ENCODE measurements at places on chromosomes 7 and 10.

DNA sequence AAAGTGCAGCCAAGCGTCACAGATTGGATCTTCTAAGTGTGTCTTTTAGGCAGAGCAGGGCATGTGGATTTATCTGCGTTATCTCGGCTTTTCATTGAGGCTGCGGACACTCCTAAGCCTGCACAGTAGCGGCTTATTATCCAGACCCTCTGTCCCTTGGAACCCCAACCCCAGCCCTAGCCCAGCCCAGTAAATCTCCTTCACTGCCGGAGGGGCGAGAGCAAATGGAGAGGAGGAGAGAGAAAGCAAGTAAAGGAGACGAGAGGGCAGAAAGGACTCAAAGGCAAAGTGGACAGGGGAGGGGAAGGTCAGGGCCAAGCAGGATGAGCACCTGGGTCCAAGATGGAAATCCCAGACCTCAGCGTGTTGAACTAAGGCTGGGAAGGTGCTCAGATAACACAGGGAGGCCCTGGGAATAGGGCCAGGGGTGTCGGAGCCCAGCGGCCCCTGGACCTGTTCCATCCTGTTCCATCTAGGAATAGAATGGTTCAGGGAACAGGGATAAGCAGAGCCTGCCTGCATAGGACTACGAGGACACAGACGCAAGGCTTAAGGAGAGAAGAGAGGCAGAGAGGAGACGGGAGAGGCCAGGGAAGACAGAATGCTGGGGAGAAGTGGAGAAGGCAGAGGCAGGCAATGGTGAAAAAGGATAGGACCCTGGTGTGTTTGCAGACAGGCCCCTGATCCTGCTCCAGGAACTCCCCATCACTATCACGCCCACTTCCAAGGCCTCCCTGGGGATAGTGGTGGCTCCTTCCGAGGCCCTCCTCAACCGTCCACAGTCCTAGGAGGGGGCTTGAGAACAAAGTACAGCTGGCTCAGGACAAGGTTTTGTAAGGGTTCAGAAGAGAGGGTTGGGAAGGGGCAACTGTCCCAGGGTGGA is 99.6 kb downstream of the CHST15 start:
- no peak for DNase-seq

GRCh38 chr7:70355198-70356020 is 757.1 kb downstream of the AUTS2 start:
- no peak for DNase-seq

GRCh38 chr10:71769279-71769823 is 4.0 kb downstream of the VSIR start:
- no peak for DNase-seq

- DNase-seq = no peak
Observed at GRCh38 chr10:124672181-124672638, 72.0 kb downstream of the FAM53B start.

DNA sequence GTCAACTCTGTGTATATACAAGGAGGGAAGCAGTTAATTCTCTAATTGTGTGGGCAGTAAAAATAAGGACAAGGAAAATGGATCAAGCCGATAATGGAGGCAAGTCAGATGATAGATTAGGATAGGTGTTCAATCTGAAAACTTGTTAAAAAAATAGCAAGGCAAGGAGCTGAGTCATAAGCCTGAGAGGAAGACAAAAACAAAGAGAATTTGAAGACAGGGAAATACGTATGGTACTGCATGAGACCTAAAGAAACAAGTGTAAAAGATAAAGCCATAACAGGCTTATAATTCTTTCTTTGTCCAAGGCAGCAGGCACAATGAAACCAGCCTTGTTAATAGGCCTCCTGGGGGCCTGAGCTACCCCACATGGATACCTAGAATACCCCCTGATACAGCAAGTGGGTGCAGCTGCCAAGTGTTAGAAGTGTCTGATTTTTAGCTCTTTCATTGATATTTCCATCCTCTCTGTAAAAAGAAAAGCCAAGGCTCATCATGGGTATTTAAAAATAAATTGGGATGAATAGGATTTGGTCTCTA is 1570.6 kb upstream of the LRRTM3 start:
- no peak for DNase-seq

DNA sequence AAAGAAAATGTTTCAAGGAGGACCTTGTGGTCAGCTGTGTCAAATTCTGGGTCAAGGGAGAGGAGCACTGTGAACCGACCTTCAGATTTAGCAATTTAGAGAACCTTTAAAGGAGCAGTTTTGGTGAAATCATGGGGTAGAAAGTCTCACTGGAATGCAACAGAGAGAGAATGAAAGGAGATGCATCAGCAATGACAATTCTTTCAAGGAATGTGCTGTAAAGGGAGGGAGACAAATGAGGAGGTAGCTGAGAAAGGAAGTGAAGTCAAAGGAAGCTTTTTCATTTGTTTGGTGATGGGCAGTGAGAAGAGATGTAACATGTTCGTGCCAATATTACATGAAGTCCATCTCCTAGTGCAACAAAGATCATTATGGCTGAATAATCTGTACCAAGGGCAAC is 166.0 kb downstream of the TSPAN12 start:
- no peak for DNase-seq

DNA sequence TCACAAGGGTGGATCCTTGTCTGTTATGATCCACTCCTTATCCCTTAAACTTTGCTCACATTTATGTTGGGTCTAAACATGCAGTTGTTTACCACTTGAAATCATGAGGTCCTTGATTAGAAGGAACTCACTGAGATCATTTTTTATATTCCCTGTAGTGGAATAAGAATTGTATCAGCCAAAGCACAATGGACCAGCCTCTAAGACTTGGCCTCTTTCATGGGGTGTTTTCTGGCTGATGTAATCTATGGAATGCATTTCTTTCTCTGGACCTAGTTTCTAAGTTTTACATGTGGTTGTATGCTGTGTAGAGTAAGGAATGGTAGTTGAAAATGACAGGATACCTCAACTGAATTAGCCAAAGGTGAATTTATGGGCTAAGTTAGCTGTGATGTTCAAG is 376.6 kb downstream of the SORCS3 start:
- DNase-seq = no peak

GRCh38 chr7:158689488-158689887 is 15.1 kb downstream of the NCAPG2 start:
- DNase-seq = no peak

DNA sequence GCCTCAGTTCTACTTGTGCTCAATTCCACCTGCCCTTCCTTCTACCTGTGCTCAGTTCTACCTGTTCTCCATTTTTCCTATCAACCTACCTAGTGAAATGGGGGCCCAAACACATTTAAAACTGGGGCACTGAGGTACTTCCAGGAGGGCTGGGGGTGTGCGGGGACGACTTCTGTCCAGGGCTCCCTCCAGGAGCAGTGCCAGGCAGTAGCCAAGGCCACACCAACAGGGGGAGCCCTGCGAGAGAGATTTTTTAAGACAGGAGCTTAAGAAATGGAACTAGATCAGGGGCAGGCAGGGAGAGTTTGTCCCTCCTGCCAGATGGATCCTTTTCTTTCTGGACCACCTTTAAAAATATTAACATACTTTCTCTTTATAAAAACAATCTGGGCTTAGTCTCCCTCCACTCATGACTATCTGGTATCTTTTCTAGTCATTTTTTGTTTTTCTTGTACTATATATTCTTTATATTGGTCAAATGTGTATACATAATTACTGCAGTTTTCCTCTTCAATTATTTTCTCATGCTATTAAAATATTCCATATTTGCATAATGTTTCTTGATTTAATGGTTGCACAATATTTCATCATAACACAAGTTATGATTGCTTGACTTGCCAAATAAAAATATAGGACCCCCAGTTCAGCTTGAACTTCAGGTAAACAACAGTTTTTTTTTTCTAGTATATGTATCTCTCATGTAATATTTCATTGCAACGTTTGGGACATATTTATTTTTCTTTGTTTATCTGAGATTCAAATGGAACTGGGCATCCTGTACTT is 47.3 kb upstream of the INSYN2A start:
- peak; percentile 22 for DNase-seq

GRCh38 chr10:6171881-6172695 is 30.6 kb upstream of the PFKFB3 start:
- no peak for DNase-seq

DNA sequence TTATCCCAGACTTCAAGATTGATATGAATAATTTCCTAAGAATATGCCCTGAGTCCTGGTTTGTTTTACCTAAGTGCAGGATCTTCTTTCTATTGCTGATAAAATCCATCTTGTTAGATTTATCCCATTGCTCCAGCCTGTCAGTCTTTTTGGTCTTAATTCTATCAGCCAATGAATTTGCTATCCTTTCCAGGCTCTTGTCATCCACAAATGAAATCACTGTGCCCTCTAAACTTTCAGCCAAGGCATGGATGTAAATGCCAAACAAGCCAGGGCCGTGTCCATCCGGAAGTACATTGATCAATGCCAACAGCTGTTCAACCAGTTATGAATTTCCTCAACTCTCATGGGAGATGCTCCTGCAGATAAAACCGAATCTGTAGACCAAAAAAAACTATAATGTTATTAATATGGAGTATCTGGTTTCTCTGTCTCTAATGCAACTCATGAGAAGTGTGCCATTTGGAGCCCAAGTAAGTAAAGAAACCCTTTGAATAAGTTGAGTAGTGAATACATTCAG is 40.0 kb downstream of the NPY start:
- no peak for DNase-seq

DNA sequence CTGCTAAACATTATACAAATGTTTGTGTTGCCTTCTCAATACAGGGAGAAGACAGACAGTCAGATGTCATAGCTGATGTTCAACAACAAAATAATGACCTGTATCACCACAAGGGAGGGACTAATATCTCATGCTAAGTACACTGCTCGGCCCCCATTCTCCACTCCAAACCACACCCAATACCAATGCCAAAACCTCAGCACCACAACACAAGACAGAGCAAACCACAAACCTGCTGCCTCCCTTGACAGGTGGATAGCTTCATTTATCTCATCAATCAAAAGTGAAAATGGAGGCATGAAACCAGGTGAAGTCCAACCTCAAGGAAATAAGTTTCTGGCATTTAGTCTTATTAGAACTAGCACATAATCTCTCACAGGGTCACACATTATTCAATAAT is 109.5 kb downstream of the PARD3 start:
- DNase-seq = no peak

DNA sequence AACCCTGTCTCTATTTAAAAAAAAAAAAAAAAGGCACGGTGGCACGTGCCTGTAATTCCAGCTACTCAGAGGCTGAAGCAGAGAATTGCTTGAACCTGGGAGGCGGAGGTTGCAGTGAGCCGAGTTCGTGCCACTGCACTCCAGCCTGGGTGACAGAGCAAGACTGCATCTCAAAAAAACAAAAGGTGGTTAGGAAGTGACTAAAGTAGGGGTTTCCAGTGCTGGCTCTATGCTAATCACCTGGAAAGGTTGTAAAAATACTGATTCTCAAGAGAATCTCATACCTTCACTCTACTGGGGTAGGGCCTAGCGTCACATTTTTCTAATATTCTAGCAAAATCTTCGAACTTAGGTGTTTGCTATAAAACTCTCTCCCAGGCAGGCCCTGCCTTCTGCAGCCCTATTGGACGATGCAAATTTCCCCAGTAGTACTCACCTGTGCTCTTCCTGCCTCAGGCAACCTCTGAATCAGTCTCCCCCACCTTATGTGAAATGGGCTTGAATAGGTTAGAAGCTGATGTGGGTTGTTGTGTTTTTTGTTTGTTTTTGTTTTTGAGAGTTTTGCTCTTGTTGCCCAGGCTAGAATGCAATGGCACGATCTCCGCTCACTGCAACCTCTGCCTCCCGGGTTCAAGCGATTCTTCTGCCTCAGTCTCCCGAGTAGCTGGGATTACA is 3.5 kb downstream of the ZP3 start:
- no peak for DNase-seq

GRCh38 chr7:87083865-87084519 is 24.5 kb upstream of the ELAPOR2 start:
- no peak for DNase-seq

Measured in activated naive CD8-positive, alpha-beta T cell treated with anti-CD3 and anti-CD28 coated beads for 36 hours (primary cell).